ENCODE measurements at places on chromosomes 16 and 17.

GRCh38 chr17:8916466-8916865 lies 49.0 kb upstream of the PIK3R6 start:
- no peak for DNase-seq

DNA sequence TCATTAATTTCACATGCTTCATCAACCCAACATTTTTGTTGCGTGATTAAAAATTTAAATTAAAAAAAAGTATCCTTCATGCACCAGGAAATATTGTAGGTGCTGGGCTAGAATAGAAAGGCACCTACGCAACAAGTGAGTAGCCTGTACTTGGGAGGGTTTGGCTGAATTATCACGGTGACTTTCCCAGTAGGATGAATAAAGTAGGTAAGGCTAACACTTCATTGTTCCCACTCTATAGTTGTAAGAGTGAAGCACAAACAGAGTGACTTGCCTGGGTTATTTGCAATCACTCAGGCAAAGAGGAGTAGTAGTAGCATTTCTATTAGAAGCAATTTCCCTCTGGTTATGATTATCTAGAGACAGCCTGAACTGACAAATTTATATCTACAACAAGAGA lies 62.5 kb downstream of the DNAH3 start:
- DNase-seq = no peak

GRCh38 chr17:44672479-44673093 lies 16.3 kb downstream of the MEIOC start:
- DNase-seq = no peak

DNA sequence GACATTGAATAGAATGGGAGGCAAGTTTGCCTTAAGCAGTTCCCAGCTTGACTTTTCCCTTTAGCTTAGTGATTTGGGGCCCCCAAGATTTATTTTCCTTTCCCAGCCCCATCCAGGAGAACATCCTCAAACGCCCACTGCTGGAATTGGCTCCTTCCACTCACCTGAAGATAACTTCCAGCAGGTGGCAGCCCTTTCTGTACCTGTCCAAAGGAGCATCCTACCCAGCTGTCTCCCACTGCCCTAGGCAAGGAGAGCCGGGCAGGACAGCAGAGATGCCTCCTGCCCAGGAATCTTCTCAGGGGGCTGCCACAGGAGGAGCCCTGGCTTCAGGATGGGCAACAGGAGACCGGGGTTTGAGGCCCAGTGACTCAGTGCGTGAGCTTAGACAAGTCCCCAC lies 6.4 kb downstream of the CACNG5 start:
- DNase-seq = no peak

- DNase-seq = no peak
These were observed 5.4 kb downstream of the FSCN2 start for GRCh38 chr17:81533339-81534141.

- no peak for DNase-seq
These were observed 52.1 kb downstream of the NDEL1 start for GRCh38 chr17:8487743-8488142.

DNA sequence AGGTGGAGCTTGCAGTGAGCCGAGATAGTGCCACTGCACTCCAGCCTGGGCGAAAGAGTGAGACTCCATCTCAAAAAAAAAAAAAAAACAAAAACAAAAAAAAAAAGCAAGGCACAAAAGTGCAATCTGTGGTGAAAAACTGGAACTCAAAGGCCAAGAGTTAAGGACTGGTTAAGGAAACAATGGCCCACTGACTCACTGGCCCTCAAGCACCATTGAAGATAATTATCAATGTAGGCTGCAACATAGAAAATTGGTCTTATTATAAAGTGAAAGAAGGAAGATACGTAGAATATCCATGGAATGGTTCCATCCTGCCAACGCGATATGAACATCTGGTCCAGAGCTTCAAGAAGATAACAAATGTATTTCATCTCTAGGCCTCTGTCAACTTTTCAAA lies 444.2 kb downstream of the SOX9 start:
- DNase-seq = no peak

DNA sequence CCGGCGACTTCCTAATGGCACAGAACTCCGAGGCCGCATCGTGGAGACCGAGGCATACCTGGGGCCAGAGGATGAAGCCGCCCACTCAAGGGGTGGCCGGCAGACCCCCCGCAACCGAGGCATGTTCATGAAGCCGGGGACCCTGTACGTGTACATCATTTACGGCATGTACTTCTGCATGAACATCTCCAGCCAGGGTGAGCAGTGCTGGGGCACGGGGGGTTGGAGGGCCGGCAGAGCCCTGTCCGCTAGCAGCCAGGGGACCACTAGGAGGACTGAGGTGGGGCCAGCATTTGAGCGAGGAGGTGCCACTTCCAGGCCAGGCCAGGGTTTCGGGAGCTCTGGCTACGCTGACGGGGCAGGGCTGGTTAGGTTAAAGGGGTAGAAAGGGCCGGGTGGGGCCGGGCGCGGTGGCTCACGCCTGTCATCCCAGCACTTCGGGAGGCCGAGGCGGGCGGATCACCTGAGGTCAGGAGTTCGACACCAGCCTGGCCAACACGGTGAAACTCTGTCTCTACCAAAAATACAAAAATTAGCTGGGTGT lies 5.1 kb downstream of the MPG start:
- DNase-seq = no peak

- no peak for DNase-seq
These were observed 25.9 kb downstream of the GRIN2C start for GRCh38 chr17:74833501-74834377.

- DNase-seq = no peak
These were observed 207.6 kb downstream of the MRTFB start for GRCh38 chr16:14278749-14279148.

- no peak for DNase-seq
These were observed 5.6 kb downstream of the PER1 start for GRCh38 chr17:8146381-8147140.

DNA sequence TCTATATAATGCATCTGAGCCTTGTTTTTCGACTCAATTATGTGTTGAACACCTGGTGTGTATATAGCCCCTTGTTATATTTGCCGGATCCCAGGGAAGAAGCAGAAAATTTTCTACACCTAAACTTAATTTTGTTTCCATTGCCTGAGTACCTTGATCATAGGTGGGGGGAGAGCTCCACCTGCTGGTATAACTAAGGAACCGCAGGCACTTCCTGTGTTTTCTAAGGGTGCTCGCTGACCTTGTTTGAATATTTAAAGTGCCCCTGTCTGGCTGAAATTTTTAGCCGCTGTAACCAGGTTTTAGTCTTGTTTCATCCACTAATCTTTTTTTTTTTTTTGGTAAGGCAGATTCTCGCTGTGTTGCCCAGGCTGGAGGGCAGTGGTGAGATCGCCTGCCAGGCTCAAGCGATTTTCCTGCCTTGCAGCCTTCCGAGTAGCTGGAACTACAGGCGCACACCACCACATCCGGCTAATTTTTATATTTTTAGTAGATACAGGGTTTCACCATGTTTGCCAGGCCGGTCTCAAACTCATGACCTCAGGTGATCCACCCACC lies 6.5 kb upstream of the NUBP1 start:
- peak; percentile 62 for DNase-seq

- DNase-seq = no peak
These were observed 14.7 kb downstream of the RPH3AL start for GRCh38 chr17:337866-338265.

DNA sequence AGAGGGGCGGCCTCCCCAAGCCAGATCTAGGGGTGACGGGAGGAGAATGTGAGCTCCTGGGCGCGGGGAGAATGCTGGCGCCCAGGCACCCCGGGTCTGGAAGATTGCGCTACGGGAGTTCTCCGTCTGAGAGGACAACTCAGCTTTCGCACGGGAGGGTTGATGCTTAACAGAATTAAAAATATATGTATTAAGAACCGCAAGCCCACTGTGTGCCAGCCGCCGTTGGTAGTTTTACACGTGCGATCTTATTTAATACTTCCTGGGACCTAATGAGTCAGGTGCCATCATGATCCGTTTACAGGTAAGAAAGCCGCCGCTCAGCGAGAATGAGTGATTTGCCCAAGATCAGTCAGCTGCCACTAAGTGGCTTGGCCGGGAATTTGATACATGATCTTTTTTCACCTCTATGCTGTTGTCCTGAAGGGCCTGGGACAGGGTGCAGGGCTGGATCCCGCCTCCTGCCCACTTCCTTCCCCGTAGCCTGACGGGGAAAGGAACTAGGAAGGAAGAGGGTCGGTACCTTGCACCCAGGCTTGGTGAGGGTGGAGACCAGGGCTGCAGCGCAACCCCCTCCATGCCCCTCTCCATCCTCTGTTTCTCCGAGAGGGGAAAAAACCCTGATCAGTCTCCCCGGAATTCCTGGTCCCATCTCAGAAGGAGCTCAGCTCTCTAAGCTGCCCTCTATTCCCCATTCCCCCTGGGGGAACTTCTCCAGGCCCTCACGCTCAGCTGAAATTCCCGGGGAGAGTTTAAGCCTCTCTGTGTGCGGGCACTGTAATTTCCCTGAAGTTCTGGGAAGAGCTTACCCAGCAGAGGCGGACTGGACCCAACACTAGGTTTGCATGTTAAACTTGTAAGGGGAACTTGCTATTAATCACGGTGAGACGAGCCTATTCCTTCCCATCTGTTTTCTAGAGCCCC lies 983 bp downstream of the VAT1L start:
- DNase-seq = no peak

GRCh38 chr17:9512323-9513168 lies 63.1 kb downstream of the STX8 start:
- DNase-seq = no peak

GRCh38 chr17:40306395-40306794 lies 2.6 kb upstream of the RARA start:
- no peak for DNase-seq

- no peak for DNase-seq
These were observed 193.5 kb upstream of the KIF2B start for GRCh38 chr17:53629188-53629587.

GRCh38 chr17:5526821-5527598 lies 40.6 kb downstream of the MIS12 start:
- DNase-seq = peak; percentile 48

- DNase-seq = no peak
These were observed 179.6 kb upstream of the TNRC6C start for GRCh38 chr17:77778636-77779489.

DNA sequence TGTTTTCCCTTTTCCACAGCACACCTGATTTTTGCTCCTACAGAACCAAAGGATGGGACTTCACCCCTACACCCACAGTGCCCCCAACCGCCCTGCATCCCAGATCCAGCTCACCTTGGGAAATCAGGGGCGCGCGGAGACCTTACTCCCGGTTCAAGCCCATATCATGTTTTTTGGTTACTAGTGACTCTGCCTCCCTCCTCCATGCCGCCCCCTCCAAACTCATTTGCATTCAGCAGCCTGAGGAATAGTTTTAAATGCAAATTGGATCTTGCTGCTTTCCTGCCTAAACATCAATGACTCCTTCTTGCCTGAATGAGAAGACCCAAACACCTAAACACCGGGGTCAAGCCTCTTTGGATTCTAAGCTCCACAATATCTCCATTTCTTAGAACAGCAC lies 331.8 kb downstream of the TMEM114 start:
- DNase-seq = no peak

DNA sequence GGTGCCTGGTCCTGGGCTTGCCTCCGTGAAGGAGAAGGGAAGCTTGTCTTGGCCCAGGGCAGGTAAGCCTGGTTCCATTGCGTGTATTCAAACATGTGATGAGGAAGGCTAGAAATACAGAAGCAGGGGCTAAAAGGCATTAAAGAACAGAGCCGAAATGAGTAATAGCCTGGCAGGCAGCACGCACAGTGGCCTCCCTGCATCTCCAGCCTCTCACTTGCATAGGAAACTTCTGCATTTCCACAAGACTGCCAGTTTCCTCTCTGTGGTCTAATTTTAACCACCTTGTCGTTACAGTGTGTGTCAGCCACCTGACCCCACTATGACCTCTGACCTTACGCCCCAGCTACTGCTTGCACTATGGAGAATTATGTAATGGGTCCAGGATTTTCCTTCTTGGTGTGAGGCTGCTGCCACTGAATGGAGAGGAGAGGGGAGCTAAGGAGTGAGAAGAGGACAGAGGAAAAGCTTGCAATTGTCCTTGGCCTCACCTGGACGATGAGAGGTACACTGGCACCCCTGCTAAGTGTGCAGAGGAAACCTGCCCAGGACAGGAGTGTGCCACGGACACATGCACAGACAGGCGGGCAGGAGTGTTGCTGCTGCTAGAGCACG lies 32.8 kb downstream of the HIC1 start:
- DNase-seq = no peak

DNA sequence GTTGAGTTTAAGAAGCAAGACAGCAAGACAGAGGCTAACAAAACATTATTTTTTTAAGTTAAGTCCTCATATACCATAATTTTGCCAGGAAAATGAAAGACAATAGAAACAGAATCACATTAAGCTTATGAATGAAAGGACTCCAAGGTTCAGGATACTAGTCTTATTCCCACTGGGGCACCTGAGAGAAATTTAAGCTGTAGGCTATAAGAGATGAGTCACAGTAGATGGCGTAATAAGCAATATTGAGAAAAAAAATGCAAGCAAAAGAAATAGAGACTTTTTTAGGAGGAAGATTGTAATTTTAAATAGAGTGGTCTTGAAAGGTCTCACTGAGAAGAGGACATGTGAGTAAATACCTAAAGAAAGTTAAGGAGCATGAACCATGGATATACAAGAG lies 57.1 kb upstream of the KIF2B start:
- no peak for DNase-seq

Measured in neural crest cell (in vitro differentiated cells).